ENCODE measurements at places on chromosomes 5 and 9. TPM values are rescaled to one million over a fixed set of nuclear protein-coding genes. Genes with fewer than 3 reads are reported as not detected.

DNA sequence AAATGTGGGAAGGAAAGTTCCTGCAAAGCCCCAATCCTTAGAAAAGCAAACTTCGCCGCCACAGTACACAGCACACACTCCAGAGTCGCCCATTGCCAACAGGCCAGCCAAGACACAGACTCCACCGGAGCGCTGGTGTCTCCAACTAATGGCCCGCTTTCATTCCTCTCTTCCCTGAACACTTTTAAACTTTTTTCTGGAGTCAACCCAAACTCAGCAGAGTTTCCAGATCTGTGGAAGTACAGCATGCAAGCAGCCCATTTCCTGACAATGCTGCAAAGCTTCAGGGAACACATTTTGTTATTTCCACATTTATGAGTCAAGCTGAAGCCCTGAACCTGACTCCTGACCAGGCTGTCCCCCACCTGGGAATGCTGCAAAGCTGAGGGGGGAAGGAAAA, 351.9 kb downstream of the NFIB start:
- peak; percentile 65 for DNase-seq

GRCh38 chr9:134190232-134191121, 26.1 kb upstream of the RNU6ATAC start:
- DNase-seq, result no peak

GRCh38 chr9:107874137-107874536, 384.6 kb upstream of the KLF4 start:
- no peak for DNase-seq

Gene GPR151
- not detected for total RNA-seq

Gene FBXO10
- 7.6 TPM for total RNA-seq

Gene ZBED3
- total RNA-seq, result 0.90 TPM

Gene SLC6A3
- not detected for total RNA-seq

All from fibroblast of the aortic adventitia (primary cell).